ENCODE measurements at places on chromosomes 16 and 17.

- peak; percentile 13 for DNase-seq
Observed at GRCh38 chr17:40818343-40818732, 4.1 kb downstream of the KRT10 start.

- no peak for DNase-seq
Observed at GRCh38 chr17:74646231-74646630, 22.7 kb upstream of the CD300E start.

GRCh38 chr17:78777881-78778280 is 4.2 kb downstream of the CYTH1 start:
- DNase-seq = no peak

- DNase-seq = no peak
Observed at GRCh38 chr16:22030087-22030812, 22.3 kb downstream of the MOSMO start.

DNA sequence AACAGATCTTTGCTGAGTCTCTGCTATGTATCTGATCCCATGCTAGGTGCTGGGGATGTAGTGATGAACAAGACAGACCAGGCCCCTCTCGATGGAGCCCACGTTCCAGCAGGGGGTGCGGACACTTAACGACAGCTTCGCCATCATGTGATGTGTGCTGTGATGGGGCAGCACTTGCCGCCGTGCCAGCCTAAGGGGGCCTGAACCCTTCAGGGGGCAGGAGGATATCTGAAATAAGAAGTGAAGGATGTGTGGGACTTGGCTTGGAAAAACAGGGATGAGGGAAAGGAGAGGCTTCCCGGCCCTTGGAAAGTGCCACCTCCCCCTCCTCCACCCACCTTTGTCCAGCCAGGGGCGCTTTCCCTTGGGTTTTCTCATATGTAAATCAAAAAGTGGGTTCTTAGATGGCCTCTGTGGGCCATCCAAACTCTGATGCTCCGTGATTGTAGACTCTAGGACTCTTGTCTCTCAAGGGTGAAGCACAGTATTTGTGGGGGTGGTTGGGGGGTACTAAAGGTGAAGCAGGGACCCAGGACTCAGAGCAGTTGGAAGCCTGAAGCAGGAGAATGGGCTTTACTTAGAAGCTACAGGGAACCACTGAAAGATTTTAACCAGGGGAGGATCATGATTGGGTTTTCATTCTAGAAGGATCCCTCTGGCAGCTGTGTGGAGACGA is 4.0 kb upstream of the DLX3 start:
- no peak for DNase-seq

DNA sequence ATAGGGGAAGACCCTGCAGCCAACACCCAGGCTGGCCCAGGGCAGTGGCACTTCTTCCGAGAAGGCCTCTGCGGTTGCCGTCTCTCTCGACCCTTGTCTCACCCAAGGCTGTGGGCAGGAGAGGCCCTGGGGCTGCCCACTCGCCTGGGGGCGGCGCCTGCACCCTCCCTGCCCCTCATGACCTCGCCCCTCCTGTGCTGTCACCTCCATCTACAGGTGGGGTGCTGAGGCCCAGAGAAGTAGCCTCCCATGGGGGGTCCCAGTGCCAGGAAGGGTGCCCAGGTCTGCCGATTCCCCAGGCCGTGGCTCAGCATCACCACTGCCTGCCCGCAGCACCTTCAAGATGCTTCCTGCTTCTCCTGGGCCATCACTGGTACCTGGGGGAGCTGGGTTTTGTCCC is 992 bp downstream of the NLRC3 start:
- no peak for DNase-seq

- DNase-seq = no peak
Observed at GRCh38 chr16:89706518-89707260, 5.2 kb upstream of the SPATA2L start.

- peak; percentile 88 for DNase-seq
Observed at GRCh38 chr17:17067257-17067656, 25.0 kb downstream of the MPRIP start.

DNA sequence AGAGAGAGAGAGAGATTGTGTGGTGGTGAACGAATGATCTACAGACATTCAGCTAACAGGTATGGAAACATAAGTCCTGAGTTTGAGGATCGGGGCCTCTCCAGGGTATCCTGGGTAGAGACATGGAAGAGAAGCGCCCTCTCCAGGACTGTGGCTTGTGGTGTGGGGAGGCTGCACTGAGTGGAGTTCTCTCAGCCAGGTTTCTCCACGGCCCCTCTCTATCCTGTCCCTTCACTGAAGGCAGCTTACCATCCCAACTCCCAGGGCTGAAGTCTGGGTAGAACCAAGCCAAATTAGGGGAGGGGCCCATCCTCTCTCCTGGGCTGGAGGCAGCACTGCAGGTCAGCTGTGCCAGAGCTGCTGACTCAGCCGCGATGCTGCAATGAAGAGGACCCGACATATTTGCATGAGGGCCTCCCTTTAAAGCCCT is 6.2 kb downstream of the C1QL1 start:
- no peak for DNase-seq

Data from EH (cell line).